ENCODE measurements at places on chromosomes 16 and 17. TPM values are rescaled to one million over a fixed set of nuclear protein-coding genes. Genes with fewer than 3 reads are reported as not detected.

The MILR1 gene
- 3.6 TPM for total RNA-seq

The CHRNE gene
- total RNA-seq, result 0.88 TPM

The OTOA gene
- 0.05 TPM for total RNA-seq

The FLII gene
- total RNA-seq, result 288 TPM

The TERB1 gene
- total RNA-seq, result not detected

The SLFN12 gene
- 19.4 TPM for total RNA-seq
